Hematopoietic multipotent progenitor cell treated with erythropoietin and hydrocortisone succinate and interleukin-3 and kit ligand, for 8 days (in vitro differentiated cells): ENCODE measurements at places on chromosomes 7 and 10.
A peak's percentile ranks its signal among the peaks of the same experiment; 100 is the strongest.

GRCh38 chr7:157558516-157558874, 221.7 kb downstream of the DNAJB6 start:
- no peak for DNase-seq

- no peak for DNase-seq
Measured at GRCh38 chr7:64775289-64775688, 18.9 kb upstream of the ZNF138 start.

- no peak for DNase-seq
Measured at GRCh38 chr7:91771921-91772815, 108.3 kb downstream of the MTERF1 start.

DNA sequence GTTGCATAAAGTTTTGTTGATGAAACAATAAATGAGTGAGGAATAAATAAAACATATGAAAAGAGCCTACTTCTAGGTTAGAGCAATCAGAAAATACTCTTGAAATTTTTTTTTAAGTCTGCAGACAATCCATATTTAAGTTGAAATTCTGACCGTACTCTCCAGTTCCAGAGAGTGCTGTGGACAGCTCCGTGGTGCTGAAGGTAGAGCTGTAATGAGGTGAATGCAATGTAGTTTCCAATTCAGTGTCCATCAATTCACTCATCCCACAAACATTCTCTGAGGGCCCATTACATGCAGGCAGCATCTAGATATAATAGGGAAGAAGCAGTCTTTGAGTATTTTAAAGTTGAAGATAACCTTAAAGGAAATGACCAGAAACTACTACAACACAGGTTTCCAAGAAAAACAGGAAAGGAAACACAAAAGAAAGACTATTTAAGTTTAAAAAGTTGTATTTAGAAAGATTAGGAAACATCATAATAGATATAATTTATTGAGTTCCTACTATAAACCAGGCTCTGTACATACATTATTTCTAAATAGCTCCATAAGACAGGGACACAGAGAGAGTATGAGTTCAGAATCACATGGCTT, 44.0 kb upstream of the CRTAC1 start:
- peak; percentile 16 for DNase-seq

GRCh38 chr10:119502209-119502608, 40.3 kb downstream of the RGS10 start:
- no peak for DNase-seq

DNA sequence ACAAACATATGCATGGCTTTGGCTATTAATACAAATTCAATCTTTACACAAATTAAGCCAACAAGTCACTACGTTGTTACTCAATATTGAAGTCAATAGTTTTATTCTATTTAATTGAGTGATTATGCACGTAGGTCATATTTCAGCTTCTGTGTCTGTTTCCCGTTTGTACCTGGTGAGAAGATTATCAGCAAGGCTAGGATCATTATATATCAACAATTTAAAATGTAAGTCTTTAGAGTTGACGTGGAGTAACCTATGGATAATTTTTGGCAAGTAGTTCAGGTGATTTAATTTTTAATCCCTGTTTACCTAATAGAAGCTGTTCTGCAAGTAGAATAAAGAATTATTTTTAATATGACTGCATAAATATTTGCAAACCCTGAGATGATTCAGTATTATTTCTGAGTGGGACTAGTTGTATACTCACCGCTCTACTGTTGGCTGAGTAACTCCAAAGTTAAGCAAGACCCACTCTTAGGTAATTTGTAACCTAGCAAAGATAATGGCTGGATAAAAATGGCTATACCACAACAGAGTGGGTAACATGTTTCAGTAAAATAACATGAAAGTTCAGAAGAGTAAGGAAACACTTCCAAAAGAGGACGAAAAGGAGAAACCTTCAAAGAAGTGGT, 161.0 kb downstream of the HGF start:
- DNase-seq, result no peak

DNA sequence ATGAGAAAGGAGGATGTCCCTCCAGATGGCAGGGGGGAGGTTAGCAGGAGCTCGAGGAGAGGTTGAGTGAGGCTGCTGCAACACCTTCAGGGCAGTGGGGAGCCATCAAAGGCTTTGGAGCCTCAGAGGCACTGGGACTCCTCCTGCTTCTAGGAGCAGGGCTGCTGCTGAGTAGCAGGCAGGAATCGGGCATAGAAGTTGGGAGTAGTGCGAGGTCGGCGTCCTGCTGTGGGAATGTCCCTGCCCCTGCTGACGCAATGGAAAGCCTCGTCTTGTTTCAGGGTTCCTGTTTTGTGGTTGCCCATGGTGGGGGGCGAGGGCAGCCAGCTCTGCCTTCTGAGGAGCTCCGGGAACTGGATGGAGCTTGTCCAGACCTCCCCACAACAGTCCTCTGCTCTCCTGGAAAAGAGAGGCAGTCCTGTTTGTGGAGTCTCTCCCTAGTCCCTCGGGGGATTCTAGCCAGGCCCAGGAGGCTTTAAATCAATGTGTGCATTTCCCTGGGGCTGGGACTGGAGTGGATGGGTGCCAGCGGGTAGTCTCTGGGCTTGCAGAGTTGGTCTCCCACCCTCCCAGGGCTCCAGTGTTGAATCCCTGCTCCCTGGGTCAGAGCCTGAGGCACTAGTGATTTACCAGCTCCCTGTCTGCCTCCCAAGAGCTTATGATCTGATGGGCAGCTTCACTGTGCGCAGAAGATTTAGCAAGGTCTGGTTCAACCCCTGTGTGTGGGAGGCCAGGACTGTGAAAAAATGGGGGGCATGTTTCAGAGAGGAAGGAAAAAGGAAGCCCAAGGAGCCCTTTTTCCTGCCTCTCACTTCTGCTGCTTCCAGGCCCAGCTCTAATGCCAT, 98.7 kb upstream of the PPIF start:
- no peak for DNase-seq

GRCh38 chr10:22750131-22750530, 35.8 kb upstream of the PIP4K2A start:
- DNase-seq, result no peak

DNA sequence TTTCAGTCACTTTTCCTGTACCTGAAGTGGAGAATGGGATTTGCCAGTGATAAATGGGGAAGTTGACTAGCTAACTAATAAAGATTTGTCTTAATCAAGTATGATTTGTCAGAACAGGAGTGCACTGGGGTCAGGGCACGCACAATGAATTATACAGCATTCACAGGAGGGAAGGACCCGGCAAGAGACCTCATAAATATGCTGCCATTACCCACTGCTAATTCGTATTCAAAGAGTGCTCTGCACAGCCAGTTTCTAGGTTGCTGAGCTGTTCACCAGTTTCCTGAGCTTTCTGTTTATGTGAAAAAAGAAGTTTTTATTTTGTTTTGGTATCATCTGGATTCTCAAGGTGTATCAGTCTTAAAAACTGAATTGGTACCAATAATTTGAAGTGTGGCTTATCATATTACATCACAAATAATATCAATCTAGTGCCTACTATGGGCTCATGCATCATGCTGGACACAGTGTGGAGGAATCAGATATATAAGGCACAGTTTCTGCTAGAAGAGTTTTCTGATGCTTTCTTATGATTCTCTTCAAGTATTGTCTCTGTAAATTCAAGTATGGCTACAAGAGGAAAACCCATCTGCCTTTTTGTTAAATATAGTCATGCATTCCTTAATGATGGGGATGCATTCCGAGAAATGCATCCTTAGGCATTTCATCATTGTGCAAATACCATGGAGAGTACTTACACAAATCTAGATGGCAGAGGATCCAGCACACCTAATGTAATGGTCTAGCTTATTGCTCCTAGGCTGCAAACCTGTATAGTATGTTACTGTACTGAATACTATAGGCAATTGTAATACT, 202.2 kb downstream of the VTI1A start:
- DNase-seq, result no peak

DNA sequence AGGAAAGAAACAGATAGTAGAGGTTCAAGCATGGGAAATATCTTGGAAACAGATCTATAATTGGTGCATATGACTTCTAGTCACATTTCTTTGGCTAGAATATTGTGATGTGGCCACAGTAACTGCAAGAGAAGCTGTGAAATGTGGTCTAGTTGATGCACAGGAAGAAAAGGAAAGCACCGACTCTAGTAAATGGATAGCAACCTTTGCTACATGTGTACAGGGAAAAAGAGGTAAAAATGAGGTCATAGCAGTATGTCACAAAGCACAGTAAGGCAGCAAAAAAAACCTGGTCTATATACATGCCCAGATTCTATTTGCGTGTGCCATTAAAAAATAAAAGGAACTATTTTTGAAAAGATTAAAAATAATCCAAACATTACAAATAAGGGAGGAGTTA, 102.6 kb upstream of the LRRN3 start:
- DNase-seq, result no peak

- DNase-seq, result no peak
Measured at GRCh38 chr7:50676740-50677637, 105.7 kb downstream of the GRB10 start.

GRCh38 chr7:133821171-133821570, 306.0 kb upstream of the LRGUK start:
- DNase-seq, result no peak

- DNase-seq, result no peak
Measured at GRCh38 chr7:82624965-82625364, 181.4 kb upstream of the CACNA2D1 start.

DNA sequence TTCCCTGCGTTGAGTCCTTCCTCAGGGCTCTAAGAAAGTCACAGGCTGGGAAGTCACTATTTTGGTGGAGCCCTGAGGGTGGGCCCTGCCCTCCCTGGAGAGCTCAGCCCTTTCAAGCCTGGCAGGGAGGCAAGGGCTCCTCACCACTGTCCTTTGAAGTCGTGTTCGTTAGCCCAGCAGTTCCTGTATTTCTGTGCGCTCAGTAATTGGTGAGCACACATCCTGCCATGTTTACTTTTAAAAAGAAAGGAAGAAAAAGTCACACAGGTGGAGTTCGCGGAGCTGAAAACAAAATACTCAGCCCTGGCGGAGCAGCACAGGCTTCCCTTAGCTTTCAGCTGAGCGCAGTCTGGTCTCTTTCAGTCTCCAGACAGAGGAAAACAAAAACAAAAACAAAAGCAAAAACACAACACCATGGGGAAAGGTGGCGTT, 37.1 kb downstream of the PRKCQ start:
- DNase-seq, result peak; percentile 39

- DNase-seq, result no peak
Measured at GRCh38 chr7:44378744-44379143, 53.4 kb upstream of the CAMK2B start.

DNA sequence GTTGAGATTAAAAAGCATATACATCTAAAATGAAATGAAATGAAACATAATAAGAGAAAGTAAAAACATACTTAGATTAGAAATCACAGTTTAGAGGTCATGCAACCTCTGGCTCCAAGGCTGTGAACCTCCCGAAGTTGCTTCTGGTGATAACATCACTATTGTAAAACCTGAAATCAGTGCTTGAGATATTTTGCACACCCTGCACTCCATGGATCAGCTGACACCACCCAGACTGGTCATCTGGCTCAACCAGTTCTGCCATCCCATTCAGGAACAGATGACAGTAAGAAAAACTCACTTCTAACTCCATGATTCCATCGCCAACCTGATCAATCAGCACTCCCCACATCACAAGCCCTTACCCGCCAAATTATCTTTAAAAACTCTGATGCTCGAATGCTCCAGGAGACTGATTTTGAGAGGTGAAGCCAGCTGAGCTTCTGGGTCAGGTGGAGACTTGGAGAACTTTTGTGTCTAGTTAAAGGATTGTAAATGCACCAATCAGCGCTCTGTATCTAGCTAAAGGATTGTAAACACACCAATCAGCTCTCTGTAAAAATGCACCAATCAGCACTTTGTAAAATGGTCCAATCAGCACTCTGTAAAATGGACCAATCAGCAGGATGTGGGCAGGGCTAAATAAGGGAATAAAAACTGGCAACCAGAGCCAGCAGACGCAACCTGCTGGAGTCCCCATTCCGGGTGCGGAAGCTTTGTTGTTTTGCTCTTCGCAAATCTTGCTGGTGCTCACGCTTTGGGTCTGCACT, 162.6 kb upstream of the MAGI2 start:
- no peak for DNase-seq

DNA sequence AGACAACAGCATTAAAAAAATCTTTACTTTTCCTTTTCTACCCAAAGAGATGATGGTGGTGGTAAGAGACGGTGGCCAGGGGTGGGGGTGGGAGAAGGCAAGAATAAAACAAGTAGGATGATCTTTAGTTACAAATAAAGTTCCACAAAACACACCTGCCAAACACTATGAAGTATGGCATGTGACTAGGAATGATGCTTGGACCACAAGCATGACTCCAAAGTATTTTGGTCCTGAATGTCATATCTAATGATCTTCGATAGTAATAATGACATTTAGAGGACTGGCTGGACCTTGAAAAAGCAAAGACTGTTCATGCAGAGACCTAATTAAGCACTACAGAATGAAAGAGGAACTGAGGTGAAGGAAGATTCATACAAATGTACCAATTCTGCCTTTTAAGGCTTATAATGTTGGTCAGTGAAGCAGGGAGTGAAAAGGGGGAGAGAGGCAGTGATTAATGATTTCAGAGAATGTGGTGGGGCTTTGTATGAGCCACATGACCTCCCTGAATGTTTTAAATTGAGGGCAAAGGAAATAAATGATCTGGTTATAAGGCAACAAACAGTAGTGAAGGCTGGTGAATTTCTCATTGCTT, 29.6 kb upstream of the DKK1 start:
- no peak for DNase-seq

DNA sequence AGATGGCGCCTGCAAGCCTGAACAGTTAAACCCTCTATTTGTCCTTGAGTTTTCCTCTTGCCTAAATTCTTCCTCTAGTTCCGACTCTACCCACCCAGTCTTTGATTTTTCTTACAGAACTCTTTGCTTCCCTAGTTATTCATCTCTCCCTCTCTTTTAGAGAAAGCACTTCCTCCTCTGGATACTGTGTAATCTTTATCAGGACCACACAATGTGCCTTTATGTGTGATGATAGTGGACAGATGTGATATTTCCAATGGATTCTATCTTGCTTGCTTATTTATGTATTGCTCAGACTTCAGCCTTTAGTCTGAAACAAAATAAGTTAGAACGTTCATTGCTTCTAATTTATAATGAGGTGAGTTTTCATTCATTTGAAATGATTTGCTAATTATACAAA, 79.5 kb upstream of the CAV2 start:
- no peak for DNase-seq

GRCh38 chr10:78617631-78618030, 451.1 kb upstream of the ZMIZ1 start:
- no peak for DNase-seq

DNA sequence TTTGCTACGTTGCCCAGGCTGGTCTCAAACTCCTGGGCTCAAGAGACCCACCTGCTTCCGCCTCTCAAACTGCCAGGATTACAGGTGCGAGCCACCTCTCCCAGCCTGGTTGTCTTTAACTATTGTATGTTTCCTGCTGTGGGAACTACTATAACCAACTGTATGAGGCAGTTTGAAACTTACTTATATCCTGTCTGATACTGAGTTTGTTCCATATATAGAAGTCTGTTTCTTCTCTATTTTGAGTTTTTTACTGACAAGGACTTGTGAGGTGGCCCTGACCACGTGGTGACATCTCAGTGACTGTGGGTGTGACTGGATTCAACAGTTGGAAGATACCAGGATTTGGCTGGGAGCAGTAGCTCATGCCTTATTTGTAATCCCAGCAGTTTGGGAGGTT, 14.2 kb downstream of the FBH1 start:
- no peak for DNase-seq
